ENCODE measurements at places on chromosomes 13 and 19.

DNA sequence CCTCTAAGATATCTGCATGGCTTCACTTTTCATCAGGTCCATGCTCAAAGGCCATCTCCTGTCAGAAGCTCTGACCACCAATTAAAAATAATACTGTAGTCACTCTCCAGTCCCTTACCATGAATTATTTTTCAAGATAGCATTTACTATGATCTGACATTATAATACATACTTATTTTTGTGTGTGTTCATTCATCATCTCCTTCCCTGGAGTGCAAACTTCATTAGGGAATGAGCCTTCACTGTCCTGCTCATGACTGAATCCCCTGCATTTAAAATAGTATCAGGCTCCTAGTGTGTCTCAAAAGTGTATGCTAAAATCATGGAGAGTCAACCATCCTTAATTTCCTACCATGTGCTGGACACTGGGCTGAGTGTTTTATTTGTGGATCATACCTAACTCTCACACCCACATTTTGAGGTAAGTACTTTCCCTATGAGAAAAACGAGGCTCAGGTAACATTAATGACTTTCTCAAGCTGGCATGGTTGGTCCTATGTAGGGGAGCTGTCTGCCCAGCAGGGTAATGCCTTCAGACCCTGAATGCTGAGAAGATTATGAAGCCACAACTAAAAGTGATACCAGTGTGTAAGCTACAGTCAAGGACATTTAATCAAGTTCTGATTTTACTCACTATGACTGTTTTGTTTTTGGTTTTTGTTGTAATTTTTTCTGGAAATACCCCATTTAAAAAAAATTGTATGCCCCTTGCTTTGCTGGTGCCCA lies 16.3 kb downstream of the PLA2G4C start:
- no peak for DNase-seq

DNA sequence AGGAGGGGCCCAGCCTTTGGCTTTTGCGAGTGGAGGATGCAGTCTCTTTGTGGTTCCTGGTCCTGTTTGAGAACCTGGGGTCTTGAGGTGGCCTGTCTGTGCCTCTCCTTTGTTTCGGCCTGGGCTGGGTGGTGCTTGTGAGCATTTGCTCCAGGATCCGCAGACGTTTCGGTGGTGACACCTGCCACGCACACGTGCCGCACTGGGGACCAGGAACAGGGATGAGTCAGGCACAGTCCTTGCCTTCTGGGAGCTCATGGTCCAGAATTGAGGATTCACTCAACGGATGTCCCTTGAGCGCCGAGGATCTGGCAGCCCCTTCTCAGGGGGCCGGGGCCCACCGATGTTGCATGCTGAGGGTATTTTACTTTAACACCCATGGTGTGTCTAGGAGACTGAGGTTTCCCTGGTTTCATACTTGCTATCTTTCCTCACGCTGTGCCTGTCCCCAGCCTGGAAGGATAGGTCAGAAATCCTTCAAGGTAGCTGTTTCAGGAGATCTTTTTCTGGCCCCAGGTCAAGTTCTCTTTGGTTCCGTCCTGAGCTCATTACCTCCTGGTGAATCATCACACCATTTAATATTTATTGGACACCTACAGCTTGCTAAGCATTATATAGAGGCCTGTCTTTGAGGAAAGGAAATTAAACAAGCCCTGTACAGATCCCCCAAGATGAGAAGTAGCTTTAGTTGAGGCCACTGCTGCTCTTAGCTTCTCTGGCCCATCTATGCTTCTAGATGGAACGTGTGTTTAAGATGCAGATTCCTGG lies 5.1 kb downstream of the HDGFL2 start:
- no peak for DNase-seq

- no peak for DNase-seq
Observed at GRCh38 chr13:99985886-99986527, 4.4 kb downstream of the ZIC2 start.

DNA sequence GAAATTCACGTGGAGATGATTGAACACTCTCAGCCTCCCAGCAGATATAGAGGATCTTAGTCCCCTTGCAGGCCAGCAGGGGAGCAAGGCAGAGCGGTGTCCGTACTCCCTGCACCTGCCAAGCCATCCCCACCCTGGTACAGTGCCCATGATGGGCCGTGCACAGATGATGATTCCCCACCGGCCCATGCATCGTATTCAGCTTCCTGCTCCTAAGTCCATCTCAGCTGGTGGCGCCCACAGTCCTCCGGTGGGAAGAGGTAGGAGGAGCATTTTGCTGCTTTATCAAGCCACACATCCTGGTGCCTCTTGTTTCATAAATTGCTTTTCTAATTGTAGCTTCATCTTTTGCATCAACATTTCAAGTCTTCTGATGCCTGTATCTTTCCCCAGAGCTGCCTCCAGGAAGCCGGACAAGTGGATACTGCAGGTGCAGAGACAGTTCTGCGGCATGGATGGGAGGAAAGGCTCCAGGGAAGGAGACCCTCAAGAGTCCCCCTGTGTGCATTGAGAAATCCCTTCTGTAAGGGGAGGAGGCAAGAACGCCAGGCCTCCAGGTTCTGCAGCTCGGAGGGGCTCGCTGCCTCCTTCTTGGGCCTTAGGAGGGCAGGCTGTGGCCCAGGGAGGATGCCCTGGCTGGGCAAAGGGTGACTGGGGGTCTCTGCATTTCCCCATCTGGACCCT lies 55.3 kb downstream of the F2RL3 start:
- DNase-seq, result no peak

DNA sequence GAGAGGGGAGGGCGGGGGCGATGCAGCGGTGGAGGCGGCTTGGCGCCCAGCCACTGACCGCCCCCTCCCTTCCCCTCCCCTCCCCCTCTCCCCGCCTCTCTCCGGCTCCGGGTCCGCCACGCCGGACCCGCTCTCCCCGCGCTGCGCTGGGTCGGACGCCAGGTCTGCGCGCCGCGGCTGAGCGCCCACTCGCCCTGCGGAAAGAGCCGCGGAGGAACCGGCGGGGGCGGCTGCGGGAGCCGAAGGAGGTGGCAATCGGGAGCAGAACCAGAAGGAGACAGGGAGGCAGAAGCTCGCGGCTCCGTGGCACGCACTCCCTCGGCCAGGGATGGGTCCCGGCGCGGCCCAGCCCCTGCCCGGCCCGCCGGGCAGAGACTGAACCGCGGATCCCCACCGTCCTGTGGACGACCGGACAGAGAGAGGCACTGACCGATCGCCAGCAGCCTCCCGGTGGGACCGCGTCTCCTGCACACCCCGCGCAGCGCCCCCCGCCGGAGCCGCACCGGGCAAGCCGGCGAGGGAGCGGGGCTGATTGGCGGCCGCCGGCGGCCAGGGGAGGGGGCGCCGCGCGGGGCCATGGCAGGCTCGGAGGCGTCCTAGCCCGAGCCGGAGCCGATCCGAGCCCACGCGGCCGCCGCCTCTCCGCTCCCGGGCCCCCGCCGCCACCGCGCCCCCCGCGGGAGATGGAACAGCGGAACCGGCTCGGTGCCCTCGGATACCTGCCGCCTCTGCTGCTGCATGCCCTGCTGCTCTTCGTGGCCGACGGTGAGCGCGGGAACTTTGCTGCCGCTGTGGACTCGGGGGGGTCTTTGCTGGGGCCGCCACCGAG lies at the start of gene VSTM2B:
TSS of gene VSTM2B (plus strand) at position 94 of the 829 bp plus-strand sequence. CDS start at position 684, 590 bp downstream.
- DNase-seq, result no peak

GRCh38 chr19:38290631-38291147 lies 13.4 kb upstream of the C19orf33 start:
- DNase-seq, result no peak

DNA sequence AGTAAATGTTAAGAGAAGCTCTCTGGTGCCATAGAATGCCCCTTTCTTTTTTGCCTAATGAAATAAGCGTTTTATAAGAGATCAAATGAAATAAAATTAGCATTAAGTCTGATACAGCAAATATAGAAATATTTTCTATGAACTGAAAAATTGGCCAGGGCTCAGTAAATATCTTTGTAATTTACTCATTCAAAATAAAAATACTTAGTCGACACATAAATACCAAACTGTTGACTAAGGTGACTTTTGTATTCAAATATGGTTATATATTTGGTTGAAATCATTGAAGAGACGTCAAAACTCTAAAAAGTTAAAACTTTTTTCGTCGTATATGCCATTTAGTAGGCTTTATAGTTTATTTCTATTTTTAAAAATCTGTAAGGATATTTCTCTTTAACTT lies 25.6 kb downstream of the IPO5 start:
- no peak for DNase-seq

GRCh38 chr19:51478381-51479234 lies at the start of gene CEACAM18:
TSS of gene CEACAM18 (plus strand) at chr19:51478539.
- DNase-seq, result no peak

- no peak for DNase-seq
Observed at GRCh38 chr13:28744656-28745055, 25.9 kb upstream of the SLC46A3 start.

DNA sequence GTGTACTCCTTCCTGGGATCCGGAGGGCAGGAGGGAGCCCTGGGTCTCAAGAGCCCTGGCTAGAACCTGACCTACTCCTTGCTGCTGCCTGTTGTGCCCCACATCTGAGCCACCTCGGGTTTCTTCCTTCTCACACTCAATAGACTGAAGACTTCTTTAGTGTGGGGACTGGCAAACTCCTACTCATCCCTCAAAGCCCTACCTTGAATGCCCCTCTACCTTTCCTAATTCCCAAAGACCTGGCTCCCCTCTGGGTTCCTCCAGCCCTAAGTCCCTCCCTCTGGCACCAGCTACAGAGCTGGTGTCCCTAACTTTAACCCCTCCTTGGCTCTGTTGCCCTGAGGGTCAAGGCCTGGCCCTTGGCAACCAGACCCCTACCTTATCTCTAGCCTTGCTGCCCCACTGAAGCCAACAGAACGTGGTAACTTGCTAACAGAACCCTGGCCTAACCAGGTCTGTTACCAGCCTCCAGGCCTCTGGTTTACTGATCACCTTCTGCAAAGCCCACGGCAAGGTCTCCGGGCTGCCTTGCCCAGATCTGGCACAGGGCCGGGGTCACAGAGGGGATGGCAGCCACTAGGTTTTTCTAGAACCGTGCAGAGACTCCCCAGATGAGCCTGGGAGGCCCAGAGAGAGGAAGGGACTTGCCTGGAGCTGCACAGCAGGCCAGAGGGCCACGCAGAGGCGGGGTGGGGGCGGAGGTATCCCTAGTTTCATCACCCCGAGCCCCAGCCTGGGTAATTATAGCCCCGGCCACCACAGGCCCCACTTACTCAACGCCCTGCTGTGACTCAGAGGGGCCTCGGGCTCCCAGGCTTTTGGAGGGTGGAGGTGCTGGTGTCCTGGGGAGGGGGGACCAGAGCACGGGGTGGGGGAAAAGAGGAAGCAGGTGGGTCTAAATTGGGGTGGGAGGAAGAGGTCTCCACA lies 15.3 kb downstream of the ZBTB7A start:
- no peak for DNase-seq

DNA sequence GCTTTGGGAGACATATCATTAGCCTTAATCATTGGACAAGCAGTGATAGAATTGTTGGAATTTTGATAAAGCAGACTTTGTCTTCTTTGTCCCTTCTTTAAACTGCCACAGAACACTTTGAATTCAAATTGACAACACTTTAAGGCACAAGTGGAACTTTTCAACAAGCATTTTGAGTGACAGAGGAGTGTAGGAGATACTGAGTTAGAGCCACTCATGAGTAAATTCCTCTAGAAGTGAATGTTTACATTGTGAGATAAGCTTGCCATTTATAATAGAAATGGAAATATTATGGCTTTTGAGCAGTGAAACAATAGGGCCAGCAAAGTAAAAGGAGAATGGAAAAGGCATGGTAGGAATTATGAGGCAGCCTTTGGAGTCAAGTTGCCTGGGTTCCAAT lies 515.8 kb downstream of the SLITRK6 start:
- DNase-seq, result no peak

- DNase-seq, result no peak
Observed at GRCh38 chr13:53941588-53942190, 913.1 kb downstream of the OLFM4 start.

GRCh38 chr13:49602005-49602404 lies 16.6 kb upstream of the RCBTB1 start:
- DNase-seq, result no peak

- no peak for DNase-seq
Observed at GRCh38 chr19:46404055-46404752, 9.2 kb downstream of the CCDC8 start.

GRCh38 chr13:71797517-71797916 lies 69.5 kb downstream of the DACH1 start:
- no peak for DNase-seq

DNA sequence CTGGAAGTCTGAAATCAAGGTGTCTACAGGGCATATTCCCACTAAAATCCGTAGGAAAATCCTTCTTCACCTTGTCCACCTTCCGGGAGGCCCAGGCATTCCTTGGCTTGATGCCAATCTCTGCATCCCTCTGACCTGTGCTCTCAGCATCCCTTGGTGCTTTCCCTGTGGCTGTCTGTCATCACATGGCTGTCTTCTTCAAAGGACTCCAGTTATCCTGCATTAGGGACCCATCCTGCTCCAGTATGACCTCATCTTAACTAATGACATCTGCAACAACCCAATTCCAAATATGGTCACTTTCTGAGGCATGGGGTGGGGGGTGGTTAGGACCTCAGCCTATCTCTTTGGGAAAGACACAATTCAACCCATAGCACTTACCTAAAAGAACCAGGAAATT lies 423.8 kb downstream of the IRS2 start:
- DNase-seq, result no peak

DNA sequence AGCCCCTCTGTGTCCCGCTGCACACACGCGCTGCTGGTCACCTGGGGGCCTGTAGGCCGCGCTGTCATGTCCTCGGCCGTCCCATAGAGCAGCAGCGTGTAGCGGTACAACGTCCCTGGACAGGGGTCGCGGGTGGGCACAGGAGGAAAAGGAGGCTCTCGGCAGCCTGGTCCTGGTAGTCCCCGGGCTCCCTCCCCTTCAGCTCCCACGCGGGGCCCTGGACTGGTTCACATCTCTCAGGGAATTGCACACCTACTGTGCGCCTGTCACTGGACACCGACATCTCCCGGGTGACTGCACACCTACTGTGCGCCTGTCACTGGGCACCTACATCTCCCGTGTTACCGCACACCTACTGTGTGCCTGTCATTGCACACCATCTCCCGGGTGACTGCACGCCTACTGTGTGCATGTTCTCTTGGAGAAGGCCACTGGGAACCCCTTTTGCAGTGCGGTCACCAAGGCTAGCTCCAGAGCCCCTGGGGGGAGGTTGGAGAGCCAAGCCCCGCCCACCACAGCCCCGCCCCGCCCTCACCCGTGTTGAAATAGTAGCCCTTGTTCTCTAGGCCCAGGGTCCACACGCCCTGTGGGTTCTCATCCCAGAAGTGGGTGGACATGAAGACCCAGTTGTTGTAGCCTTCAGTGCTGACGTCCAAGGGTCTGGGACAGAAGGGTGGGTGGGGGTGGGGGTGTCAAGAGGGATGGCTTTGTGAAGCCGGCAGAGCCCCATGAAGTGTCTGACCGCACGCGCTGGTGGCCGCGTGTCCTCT lies 3.5 kb upstream of the C19orf25 start:
- no peak for DNase-seq

DNA sequence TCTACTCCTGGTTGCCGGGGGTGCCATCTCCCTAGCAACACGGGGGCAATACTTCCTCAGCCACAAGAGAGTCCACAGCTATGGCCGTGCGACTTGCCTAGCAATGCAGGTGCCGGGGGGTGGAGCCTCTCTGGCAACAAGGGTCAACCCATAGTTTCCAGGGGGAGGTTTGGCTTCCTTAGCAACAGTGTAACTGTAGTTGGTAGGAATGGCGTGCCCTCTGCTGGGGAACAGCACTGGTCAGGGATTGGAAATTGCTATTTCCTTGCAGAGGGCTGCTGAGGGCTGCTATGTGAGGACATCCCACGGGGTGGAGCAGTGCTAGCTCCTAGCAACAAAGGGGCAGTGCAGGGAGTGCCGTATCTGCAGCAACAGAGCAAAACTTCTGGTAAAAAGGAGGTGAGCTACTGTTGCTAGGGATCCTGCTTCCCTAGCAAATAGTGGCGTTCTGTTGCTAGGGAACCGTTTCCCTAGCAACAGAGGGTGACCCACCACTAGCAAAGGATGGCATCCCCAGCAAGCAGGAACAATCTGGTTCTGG lies 7.0 kb upstream of the TMC4 start:
- DNase-seq, result no peak
